ENCODE measurements at places on chromosomes 13 and 19.

DNA sequence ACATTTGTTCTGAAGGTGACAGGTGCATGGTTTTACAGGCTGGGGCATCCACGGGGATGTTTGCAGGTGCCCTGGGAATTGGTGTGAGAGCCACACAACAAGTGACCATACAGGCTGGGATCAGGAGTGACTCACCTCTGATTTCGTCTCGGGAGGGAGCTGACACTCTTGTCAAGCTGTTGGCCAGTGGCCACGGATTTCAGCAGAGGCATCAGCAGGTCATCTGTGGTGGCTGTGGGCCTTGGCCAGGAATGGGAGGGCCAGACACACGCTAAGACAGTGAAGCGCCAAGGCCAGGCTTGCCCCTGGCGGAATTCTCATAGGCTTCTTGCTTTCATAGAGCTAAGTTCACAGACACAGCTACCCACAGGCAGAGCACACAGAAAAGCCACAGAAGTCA, 108.6 kb downstream of the HSPH1 start:
- no peak for DNase-seq

DNA sequence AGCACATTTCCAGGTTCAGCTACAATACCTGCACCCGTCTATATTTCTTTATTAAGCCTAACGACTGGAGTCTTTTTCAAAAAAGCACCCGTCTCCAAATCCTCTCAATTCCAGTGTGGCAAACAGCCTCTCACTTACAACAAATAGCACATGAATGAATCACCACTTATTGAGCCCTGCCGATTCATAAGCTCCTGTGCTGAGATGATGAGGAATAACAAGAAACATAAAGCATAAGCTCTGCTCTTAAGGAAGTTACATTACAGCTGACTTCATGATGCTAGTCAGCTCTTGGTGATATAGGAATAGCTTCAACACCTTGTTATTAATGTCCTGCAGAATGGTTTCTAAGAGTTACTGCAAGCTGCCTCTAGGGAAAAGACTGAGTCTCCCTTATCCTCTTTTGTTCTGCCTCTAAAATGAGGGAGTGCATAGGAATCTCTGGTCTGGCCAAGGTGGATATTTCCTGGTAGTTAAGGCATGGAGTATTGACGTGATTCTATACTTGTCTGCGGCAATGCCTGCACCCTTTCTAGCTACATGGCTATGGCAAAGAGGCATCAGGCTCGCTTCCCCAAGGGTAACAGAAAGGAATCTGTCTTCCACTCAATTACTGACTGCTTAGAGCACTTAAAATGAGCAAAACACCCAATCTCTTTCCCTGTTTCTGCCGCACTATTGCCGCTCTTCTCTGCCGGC, 195.7 kb downstream of the KLF12 start:
- DNase-seq: peak; percentile 82

- DNase-seq: no peak
These were observed 40.0 kb upstream of the F7 start for GRCh38 chr13:113065406-113066141.

GRCh38 chr19:18789883-18790565, 1.1 kb downstream of the COMP start:
- DNase-seq: no peak

- DNase-seq: no peak
These were observed 238.1 kb upstream of the SERP2 start for GRCh38 chr13:44135566-44135965.

DNA sequence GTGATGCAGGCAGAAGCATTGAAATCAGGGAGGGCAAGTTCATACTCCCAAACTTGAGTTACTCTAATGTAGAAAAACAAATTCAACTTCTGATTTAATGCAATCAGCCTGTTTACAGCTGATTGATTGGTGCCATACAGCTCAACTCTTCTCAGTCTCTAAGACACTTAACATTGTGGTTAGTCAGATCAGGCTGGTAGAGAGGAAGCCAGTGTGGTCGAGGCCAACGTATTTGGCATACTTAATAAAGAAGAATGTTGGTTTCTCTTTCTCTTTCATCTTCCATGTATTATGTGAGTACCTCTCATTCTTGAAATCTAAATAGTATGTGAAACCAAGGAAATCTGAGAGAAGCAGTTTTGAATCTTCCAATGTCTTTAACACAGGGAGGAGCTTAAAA, 255.0 kb upstream of the SLITRK1 start:
- no peak for DNase-seq

DNA sequence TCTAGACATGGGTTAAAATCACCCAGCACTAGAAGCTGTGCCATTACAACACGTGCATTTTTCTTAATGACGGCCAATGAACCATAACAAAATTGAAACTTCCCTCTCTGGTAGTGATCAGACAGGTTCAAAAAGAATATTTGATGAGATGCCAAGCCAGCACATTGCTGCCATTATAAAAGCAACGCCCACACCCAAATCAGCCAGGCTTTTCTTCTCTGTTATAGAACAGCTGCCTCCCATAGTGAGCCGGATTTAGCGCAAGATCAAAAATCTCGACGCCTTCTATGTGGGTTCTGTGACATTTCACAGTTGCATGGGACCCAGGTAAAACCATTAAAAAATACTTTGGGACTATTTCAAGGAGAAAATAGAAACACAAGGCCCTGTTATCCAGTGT, 1158.0 kb downstream of the EFNB2 start:
- no peak for DNase-seq

GRCh38 chr13:42969565-42970172, 22.4 kb downstream of the EPSTI1 start:
- DNase-seq: peak; percentile 57

DNA sequence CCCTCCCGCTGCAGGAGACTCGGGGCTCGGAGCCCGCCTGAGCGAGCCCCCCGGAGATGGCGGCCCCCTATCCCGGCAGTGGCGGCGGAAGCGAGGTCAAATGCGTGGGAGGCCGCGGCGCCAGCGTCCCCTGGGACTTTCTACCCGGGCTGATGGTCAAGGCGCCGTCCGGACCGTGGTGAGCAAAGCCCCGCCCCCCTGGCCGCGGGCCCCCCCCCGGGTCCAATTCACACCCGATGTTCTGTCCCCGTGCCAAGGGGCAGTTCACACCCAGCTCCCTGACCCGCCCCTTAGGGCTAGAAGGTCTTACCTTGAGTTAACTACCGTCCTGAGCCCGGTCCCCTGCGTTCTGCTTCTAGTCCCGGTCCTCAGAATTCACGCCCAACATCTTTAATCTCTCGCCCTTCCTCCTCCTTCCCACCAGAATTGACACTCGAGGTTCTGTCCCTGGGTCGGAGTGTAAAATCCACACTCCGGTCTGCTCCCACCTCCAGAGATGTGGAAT, 1.4 kb downstream of the NPAS1 start:
- DNase-seq: no peak

GRCh38 chr19:47703301-47703700, 9.9 kb upstream of the EHD2 start:
- no peak for DNase-seq

DNA sequence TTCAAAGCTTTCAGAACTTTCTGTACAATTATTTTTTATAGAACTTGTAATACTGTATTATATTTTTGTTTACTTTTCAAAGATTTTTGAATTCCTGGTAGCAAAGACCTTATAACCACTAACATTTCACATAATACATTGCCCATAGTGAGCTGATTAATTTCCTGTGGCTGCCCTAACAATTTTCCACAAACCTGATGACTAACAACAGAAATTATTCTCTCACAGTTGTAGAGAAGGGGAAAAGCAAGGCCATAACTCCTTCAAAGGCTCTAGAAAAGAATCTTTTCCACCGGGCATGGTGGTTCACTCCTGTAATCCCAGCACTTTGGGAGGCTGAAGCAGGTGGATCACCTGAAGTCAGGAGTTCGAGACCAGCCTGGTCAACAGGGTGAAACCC, 19.1 kb downstream of the KLF12 start:
- DNase-seq: no peak

- DNase-seq: no peak
These were observed 232.6 kb upstream of the HTR2A start for GRCh38 chr13:47129461-47129860.

DNA sequence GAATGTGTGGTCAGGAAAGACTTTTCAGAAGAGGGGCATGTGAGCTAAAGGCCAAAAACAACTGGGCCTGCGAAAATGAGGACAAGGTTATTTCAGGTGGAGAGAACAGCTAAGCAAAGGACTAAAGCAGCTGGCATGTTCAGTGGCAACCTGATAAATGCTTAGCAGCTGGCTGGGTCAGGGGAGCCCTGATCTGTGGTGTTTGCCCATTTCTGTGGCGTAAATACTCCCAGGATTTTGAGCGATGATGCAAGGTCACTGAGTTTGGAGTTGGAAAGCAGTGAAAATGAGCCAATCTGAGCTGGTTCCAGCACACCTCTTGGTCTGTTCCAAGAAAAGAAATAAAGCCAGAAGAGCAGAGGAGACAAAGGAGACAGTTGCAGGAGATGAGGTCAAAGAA, 704.3 kb downstream of the UQCRFS1 start:
- DNase-seq: no peak

DNA sequence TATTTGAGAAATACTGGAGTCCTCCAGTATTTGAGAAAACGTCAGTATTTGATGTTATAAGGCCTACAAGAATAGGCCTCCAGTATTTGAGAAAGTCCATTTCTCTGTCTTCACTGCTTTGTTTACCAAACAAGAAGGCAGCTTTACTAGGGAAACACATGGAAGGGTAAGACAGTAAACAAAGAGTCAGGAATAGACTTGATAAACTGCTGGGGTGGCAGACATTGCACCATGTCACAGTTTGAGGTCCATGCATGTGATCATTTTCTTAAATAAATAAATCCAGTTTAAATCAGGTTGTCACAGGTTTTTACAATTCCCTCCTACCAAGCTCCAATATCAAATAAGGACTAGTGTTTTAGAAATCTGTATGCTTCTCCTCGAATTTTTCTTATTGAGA, 1431.0 kb upstream of the SPRY2 start:
- no peak for DNase-seq

GRCh38 chr13:25116044-25116443, 20.1 kb downstream of the PABPC3 start:
- DNase-seq: no peak

- DNase-seq: no peak
These were observed 22.9 kb downstream of the BICRA start for GRCh38 chr19:47631681-47632446.

- DNase-seq: no peak
These were observed 56.9 kb upstream of the EDNRB start for GRCh38 chr13:77975358-77976042.

GRCh38 chr13:43365039-43365344, 341.6 kb downstream of the DNAJC15 start:
- no peak for DNase-seq

GRCh38 chr19:47719047-47719859, 6.0 kb downstream of the EHD2 start:
- DNase-seq: peak; percentile 98

- no peak for DNase-seq
These were observed 162.7 kb downstream of the POSTN start for GRCh38 chr13:37435881-37436280.

Measured in fibroblast of the conjunctiva (primary cell).